Activated CD8-positive, alpha-beta memory T cell treated with anti-CD3 and anti-CD28 coated beads, Interleukin-2, amount 50 U/mL, for 48 hours (primary cell): ENCODE measurements at places on chromosomes 5 and 9.
A peak's percentile ranks its signal among the peaks of the same experiment; 100 is the strongest.

GRCh38 chr5:132270335-132270665 is 12.8 kb downstream of the PDLIM4 start:
- peak; percentile 36 for DNase-seq

DNA sequence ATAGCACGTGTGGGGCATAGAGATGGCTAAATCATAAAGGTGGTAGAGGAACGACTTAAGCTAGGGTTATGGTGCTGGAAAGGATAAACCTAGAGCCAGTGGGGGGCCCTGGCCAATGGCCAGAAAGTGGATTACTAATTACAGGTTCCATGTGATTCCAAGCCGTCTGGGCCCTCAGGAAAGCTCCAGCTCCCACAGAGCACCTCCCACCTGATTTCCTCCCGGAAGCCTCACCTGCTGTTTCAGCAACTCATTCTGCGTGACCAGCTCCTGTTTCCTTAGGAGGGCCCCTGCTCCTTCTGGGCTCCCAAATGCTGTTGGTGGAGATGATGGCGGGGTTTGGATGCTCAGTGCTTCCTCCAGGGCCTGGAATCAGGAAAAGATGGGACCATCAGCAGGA is 16.2 kb downstream of the GPX3 start:
- DNase-seq = no peak

DNA sequence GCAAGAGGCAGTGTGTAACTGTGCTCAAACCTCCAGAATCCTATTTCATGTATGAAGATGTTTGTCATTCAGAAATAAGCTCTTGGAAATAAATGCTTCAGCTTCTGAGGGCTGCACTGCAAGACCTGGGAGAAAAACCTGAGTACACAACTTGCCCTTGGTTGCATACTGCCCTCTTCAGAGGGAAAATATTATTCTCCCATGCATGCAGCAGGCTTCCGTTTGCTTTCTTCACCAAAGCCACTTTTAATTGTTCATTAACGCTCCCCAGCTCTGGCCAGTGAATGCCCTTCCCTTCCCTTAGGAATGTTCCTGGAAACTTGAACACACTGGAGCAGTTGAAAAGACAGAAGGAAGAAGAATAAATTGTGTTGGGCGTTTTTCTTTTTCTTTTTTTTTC is 2.5 kb upstream of the WHRN start:
- DNase-seq = no peak

DNA sequence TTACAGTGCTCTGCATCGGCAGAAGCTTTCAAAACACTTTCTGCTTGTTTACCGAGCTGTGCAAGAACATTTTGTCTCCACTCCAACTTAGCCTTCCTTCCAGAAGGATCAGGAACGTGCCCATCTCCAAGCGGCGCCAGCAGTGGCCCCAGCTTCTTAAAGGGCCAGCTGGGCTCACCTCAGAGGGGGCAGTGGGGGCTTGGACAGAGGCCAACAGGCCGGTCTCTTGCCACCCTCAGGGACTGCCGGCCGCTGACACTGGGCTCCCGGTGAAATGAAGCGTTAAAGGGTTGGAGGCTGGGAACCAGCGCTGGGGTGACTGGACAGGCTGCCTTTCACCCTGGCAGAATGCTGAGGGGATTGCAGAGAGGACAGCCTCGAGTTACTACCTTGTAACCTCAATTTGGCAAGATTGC is 67.0 kb upstream of the RNU6ATAC start:
- no peak for DNase-seq

GRCh38 chr5:146208916-146209522 is 5.6 kb downstream of the RBM27 start:
- no peak for DNase-seq

- no peak for DNase-seq
These were observed 83.4 kb downstream of the ADRB2 start for GRCh38 chr5:148909766-148910165.

DNA sequence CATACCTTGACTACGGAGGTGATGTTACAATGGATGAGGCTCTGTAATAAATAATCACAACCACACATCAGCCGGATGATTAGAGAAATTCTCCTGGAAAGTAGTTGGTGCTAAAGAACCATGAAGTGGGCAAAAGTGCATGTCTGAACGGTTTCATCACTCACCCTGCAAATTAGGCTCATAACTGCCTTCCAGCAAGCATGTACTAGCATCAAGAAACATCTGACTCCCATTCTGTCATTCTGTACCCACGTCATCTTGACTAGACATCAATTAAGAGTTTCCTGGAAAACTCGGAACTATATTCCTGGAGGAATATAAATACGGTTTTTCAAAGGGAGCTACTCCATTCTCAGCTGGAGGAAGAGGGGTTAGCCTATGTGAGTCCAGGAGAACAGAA is 52.2 kb downstream of the HSD17B3 start:
- DNase-seq = no peak
